Effector memory CD8-positive, alpha-beta T cell (primary cell): ENCODE measurements at places on chromosomes 6 and 20.

DNA sequence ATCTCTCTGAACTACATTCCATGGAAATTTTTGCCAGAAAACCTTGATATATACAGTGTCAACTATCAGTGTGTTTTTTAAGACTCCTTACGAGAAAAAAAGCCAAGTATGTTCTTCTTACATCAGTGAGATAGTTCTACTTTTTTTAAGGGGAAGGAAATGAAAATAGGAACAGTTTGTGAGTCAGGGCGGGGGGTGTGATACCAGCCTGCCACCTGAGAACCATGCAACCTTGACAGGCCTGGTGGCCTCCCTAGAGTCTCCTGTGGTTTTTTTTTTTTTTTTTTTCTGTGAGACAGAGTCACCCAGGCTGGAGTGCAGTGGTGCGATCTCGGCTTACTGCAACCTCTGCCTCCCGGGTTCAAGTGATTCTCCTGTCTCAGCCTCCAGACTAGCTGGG is 96.3 kb upstream of the GCM1 start:
- no peak overlapping the region for H3K27ac ChIP-seq
- DNase-seq: peak; percentile 5
- H3K36me3 ChIP-seq: peaks cover 3% of the 10 kb centered on the region
- no peak overlapping the region for H3K4me3 ChIP-seq

- no peaks in the 10 kb centered on the region for H3K27me3 ChIP-seq
- H3K4me1 ChIP-seq: peaks cover 6% of the 10 kb centered on the region
- DNase-seq: no peak
- H3K27ac ChIP-seq: peak overlapping the region; percentile 22
- no peak overlapping the region for H3K4me3 ChIP-seq
- H3K36me3 ChIP-seq: peaks cover 3% of the 10 kb centered on the region
These were observed 276.7 kb downstream of the PLCB1 start for GRCh38 chr20:8408587-8409307.

GRCh38 chr20:53070706-53071392 is 98.7 kb downstream of the TSHZ2 start:
- H3K27ac ChIP-seq: no peak overlapping the region
- no peak overlapping the region for H3K4me3 ChIP-seq
- no peaks in the 10 kb centered on the region for H3K36me3 ChIP-seq

DNA sequence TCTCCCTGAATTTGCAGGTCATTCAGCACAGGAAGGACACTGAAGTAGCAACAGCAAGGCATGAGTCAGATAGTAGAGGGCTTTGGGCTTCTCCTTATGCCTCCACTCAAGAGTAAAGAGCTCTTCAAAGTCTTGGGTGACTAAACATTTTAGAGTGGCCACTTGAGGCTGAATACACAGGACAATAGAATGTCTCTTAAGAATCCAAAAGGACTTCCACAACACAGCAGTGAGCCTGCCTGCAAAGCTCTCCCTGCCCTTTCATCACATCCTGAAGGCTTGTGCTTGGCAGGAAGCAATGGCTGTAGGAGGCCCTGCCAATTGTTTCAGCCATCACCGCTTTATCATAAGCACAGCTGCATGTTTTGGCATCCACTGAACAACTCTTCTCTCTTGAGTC is 36.8 kb downstream of the FOXQ1 start:
- no peak overlapping the region for H3K4me3 ChIP-seq
- H3K36me3 ChIP-seq: no peaks in the 10 kb centered on the region
- no peak overlapping the region for H3K27ac ChIP-seq
- peaks cover 60% of the 10 kb centered on the region for H3K27me3 ChIP-seq
- DNase-seq: no peak
- no peaks in the 10 kb centered on the region for H3K4me1 ChIP-seq

GRCh38 chr6:72894091-72894490 is 272.2 kb downstream of the KCNQ5 start:
- H3K4me3 ChIP-seq: no peak overlapping the region
- H3K27me3 ChIP-seq: no peaks in the 10 kb centered on the region
- H3K4me1 ChIP-seq: peaks cover 3% of the 10 kb centered on the region
- H3K36me3 ChIP-seq: no peaks in the 10 kb centered on the region
